H54 (cell line): ENCODE measurements at places on chromosomes 2 and 18.
A peak's percentile ranks its signal among the peaks of the same experiment; 100 is the strongest.

DNA sequence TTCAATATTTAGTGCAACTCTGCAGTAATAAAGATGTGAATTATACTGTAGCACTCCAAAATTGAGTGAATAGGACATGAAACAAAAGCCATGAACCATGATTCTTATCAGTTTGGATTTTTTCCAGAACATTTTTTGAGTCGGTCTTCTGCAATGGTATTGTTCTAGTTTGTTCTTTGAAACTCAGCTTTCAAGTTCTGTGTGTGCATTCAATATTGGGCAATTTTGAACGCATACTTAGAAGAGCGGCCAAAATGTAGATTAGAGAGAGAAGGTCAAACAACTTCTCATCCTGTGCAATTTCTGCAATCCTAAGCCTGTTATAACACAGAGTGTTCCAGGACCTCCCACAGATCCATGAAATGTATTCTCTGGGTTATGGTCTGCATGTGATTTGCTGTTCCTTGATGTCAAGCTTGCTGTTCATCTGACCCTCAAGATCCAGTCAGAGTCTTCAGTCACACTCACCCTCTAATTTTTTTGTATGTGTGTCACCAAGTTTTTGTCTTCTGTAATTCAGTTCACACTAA is 48.3 kb downstream of the TSPYL6 start:
- DNase-seq = no peak

DNA sequence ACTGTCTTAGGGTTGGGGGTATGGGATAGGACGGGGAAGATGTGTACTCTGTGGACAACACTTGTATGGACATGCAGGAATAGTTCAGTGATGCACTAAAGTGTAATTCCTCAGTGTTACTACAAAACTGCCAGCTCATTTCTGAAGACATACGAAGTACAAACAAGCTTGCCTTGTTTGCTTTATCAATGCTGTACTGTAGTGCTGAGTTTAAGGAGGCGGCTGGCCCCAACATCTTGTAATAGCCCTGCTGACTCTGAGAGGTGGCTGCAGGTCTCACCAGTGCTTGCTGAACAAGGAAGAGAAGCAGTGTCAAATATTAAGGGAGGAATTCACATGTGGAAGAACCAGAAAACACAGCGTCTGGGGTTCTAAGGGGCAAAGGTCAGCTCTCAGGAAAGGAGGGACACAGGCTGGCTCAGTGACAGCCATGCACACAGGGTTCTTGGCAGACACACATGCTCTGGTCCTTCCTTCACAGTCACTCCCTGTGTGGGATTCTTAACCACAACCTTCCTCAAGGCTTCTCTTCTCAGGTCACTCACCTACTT is 39.8 kb upstream of the EVA1A start:
- no peak for DNase-seq

DNA sequence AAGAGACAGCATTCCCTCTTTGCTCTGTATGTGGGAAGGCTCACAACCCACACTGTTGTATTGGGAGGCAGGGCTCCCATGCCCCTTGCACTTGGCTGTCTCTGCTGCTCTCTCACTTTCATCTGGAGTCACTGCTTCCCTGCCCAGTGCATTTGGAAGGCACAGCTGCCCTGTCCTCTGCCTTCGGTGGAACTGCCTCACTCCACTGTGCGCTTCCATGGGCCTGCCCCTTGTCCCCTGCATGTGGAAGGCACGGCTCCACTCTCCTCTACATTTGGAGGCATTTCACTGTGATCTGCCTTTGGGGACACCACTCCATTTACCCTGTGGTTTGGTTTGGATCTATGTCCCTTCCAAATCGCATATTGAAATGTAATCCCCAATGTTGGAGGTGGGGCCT is 9.1 kb upstream of the PROM2 start:
- DNase-seq = no peak

DNA sequence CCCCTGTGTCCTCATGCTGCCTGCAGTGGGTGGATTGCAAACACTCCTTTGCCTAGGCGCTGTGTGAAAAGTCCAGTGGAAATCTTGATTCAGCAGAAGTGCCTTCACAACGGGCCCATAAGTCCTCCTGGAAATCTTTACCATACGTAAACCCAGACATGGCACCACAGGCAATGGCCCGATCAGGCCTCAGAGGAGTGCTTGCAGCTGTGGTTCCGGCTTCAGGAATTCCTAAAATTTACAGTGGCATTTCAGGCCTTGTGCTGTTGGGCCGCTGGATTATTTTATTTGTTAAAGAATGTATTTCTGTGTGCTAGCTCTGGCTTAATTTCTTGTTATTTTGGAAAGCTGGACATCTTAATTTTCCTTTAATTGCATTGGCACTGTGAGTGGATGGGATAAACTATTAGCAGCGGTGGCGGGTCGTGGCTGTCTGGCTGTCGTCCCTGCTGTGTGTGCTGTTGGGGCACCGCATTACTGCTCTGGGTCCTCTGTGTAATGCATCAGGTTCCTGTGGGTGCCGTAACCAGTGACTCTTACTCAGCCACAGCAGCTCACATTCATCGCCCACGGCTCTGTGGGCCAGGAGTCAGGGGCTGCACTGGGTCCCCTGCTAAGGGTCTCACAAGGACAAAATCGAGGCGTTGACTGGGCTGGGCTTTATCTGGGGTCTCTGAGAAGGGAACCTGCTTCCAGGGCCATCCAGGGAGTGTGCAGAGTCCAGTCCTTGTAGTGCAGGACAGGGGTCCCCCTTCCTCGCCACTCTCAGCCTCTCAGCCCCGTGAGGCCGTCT is 73.1 kb downstream of the RTP5 start:
- DNase-seq = no peak

GRCh38 chr2:33441235-33441810 is 35.1 kb upstream of the RASGRP3 start:
- peak; percentile 15 for DNase-seq

DNA sequence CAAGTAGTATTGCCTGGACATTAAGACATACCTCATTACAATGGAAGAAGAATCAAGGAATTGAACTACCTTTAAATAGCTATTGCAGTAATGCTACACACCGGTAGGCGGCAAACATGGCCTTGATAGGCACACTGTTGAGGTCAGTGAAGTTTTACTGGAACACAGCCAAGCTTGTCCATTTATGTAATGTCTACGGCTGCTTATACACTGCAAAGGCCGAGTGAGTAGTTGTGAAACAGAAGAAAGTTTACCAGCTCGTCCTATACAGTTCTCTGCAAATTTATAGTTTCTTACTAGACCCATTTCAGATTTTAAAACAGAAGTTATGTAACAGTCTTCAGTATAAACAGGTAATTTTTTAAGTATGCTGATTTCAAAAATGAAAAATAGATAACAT is 38.8 kb downstream of the PPP4R1 start:
- DNase-seq = peak; percentile 27

GRCh38 chr18:34297287-34297686 is 72.6 kb upstream of the NOL4 start:
- DNase-seq = no peak

GRCh38 chr2:10432311-10433181 is 15.6 kb downstream of the ODC1 start:
- DNase-seq = peak; percentile 59

DNA sequence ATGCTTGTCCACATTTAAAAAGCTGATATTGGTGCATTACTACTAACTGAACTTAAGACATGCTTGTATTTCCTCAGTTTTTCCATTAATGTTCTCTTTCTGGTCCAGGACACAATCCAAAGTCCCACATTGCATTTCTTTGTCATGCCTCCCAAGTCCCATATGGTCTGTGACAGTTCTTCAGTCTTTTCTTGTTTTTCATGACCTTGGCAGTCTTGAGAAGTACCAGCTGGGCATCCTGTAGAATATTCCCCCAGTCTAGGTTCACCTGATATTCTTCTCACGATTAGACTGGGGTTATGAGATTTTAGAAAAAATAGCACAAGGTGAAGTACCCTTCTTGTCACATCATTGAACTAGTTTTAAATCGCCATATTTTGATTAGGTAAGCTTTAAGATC is 10.3 kb upstream of the ZBTB14 start:
- no peak for DNase-seq

- peak; percentile 65 for DNase-seq
Measured at GRCh38 chr2:235605312-235606003, 111.6 kb downstream of the AGAP1 start.

DNA sequence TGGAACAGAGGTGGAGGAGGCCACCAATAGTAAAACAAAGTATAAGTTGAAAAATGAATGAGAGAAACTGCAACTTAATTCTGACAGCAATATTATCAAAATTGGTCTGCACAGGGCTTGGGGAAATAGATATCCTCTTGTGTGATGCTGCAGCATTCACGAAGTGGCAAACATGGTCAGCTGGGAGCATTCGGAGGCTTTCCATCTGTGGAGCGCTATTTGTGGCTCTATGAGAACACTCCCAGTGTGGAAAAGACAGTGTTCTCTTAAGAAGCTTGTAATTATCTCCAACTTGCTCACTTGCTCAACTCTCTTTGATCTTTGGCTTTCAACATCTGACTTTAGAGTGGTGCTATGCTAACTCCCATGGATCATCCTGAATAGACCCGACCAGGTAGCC is 3.1 kb upstream of the FLACC1 start:
- no peak for DNase-seq

GRCh38 chr2:207914716-207915115 is 110.6 kb downstream of the PLEKHM3 start:
- DNase-seq = no peak

DNA sequence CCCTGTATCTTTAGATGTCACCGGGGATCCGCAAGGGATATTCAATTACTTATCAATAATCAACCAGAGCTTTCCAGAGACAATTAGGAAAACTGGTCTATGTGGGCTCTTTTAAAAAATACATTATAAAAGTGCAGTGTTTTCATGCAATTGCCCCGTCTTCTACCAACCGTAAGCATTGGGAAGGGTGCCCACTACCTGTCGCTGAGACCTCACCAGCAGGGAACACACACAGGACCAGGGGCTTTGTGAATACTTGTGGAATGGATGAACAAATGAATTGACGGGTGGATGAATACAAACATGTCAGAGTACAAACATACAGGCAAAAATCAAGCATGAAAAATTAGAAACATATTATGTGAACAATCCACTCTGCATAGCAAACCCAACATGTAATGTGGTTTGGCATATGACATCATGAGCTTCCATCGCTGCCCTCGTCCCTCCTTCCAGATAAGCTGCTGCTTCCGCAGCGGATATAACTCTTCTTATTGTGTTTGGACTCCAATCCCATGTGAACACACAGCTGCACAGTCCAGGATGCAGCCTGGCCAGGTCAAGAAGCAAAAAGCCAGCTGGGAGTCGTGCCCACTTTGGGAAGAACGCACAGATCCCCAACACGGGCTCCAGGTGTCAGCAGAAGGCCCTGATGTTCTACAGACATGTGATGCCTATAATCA is 5.3 kb downstream of the FHL2 start:
- no peak for DNase-seq

GRCh38 chr2:239612133-239612532 is 211.3 kb upstream of the HDAC4 start:
- DNase-seq = no peak

- DNase-seq = no peak
Measured at GRCh38 chr2:229084447-229084846, 186.6 kb downstream of the PID1 start.

DNA sequence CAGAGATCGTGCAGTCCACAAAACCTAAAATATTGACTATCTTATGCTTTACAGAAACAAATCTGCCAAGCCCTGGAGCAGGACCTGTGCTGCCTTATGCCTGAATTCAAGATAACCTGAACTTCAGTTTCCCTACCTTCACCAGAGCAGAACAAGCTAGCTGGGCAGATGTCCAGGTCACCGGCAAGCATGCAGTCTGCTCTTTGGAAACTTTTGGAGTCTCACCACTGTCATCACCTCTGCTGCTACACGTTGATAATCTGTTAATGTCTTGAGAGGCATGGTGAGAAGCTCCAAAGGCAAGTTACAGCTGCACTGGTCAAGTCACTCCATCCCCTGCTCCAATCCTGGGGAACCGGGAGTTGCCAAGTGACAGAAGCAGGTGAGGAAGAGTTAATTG is 354.2 kb downstream of the RBM43 start:
- DNase-seq = no peak

GRCh38 chr18:13287372-13287771 is 68.8 kb downstream of the LDLRAD4 start:
- no peak for DNase-seq

DNA sequence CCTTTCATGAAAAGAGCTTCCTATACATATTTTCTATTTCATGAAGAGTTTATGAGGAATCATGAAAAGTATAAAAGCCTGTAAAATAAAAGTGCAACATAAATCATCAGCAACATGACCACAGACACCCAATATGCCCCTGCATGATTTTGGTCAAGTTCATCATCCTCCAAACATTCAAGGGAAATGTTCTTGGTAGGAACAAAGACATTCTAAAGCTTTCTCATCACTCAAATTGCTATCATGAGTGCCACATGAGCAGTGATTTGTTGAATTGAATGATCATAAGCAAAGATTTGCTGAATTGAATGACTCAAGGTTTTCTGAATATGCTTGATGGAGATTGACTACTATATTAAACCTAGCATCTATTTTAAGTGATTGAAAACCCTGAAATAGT is 172.2 kb downstream of the MBD2 start:
- DNase-seq = no peak

DNA sequence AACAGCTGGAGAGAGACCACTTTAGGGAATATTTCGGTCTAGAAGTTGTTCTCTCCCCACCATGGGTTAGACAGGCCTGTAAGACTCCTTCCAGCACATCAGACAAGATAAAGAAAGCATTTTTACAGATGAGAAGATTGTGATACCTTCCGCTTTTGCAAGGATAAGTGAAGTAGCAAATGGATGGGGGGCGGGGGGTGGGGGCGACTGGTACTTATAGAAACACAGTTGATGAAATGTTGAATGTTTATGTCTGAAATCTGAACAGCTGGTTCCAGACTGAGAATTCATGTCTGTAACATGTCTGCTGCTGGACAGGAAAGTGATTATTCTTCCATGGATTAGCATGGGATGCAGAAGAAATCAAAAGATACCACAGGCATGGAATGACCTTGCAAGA is 90.5 kb upstream of the FN1 start:
- no peak for DNase-seq

DNA sequence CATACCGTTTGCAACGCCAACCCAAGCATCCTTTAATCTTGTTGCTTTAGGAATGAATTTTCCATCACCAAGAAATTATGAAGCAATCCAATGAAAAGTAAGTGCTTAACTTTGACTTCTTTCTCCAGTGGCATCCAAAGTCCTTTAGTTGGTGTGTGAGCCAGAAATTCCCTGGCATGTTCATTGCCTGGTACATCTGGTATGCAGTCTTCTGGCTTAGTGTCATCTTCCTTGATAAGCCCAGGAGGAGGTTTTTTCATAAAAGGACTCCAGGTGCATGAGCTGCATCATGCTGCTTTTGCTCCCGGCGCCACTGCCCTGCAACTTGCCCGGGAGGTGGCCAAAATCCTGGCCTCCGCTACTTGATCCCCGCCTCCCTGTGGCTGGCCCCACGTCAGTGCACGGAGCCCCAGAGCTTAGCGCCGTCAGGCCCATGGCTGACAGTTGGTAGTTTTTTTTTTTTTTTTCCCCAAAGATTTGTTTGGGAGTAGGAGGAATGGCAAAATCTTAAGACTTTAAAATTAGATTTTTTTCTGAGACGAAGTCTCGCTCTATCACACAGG is 58.7 kb downstream of the PUM2 start:
- no peak for DNase-seq

GRCh38 chr18:49155410-49155809 is 204.6 kb upstream of the SMAD7 start:
- no peak for DNase-seq

- DNase-seq = no peak
Measured at GRCh38 chr2:172578054-172578453, 22.2 kb downstream of the PDK1 start.
